Thyroid gland (tissue), 4 donors: ENCODE measurements at places on chromosomes 12 and 14.

GRCh38 chr12:121581686-121582429 lies 1.0 kb upstream of the KDM2B start:
- no peaks in the 10 kb centered on the region for H3K27me3 ChIP-seq
- H3K4me3 ChIP-seq, result no peak overlapping the region
- H3K36me3 ChIP-seq, result no peaks in the 10 kb centered on the region
- peak; percentile 47 for DNase-seq

GRCh38 chr12:87924149-87924548 lies 105.1 kb downstream of the C12orf50 start:
- DNase-seq, result no peak
- no peaks in the 10 kb centered on the region for H3K36me3 ChIP-seq
- no peak overlapping the region for H3K27ac ChIP-seq
- no peak overlapping the region for H3K4me3 ChIP-seq
- no peaks in the 10 kb centered on the region for H3K27me3 ChIP-seq

DNA sequence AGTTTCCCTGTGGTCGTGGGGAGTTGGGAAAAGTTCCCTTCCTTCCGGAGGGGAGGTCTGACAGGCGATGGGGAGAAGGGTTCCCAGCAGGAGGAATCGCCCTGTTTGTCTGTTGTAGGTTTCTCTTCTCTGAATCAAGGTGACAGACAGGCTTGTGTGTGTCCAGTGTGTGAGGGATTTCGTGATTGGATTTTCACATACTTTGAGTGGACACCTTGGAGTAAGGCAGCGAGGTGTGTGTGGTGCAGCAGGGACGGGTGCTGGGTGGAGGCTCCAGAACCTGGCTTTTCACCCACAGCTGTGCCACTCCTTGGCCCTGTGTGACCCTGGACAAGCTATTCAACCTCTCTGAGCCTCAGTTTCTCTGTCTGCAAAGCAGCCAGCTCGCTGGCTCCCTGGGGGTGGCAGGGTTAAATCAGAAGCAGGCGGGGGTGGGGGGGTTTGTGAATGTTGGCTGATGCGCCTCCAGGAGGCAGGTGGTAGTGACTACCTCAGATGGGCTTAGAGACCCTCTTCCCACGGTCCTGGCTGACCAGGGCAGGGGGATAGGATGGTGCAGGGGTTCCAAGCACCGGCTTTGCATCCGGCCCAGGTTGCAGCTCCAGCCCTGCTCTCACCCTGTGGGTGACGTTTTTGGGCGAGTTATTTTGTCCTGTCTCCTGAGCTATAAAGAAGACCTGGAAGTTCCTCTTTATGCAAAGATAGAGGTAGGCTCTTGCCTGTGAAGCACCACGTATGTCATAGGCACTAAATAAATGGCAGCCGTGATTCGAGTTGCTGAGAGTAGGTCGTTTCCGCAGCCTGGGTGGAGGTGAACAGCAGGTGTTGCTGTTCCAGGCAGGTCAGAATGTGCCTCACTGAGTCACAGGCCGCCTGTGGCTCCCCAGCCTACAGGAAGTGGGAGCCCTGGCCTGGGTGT lies 679 bp downstream of the BDKRB2 start:
- H3K27me3 ChIP-seq, result no peaks in the 10 kb centered on the region
- H3K36me3 ChIP-seq, result no peaks in the 10 kb centered on the region
- DNase-seq, result peak; percentile 49
- H3K27ac ChIP-seq, result peak overlapping the region; percentile 83

GRCh38 chr12:53324779-53325510 lies 3.5 kb upstream of the AAAS start:
- peak overlapping the region; percentile 82 for H3K27ac ChIP-seq
- peaks cover 31% of the 10 kb centered on the region for H3K4me1 ChIP-seq
- H3K4me3 ChIP-seq, result peak overlapping the region; percentile 43
- no peaks in the 10 kb centered on the region for H3K27me3 ChIP-seq
- peak; percentile 93 for DNase-seq

- DNase-seq, result no peak
- H3K27ac ChIP-seq, result no peak overlapping the region
- H3K27me3 ChIP-seq, result no peaks in the 10 kb centered on the region
- H3K4me1 ChIP-seq, result peaks cover 3% of the 10 kb centered on the region
- no peaks in the 10 kb centered on the region for H3K36me3 ChIP-seq
Observed at GRCh38 chr12:114749065-114749464, 65.1 kb upstream of the TBX3 start.

DNA sequence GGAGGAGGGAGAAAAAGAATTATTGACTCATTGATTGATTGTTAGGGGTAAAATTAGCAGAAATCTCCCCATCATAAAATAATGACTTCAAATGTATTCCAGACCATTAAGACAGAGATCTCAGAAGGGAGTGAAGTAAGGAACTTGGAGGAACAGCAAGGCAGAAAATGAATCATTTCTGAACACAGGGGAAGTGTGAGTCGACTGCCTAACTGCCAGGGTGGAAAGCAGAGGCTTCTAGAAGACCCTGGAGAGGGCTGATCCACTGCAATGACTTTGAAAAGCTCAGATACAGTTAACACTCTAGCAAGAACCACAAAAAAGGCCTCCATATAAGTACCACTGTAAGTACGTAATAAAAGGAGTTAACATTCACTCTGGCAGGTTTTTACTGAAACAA lies 9.7 kb downstream of the GLTP start:
- H3K4me1 ChIP-seq, result peaks cover 18% of the 10 kb centered on the region
- no peaks in the 10 kb centered on the region for H3K27me3 ChIP-seq
- DNase-seq, result no peak
- H3K4me3 ChIP-seq, result no peak overlapping the region
- no peaks in the 10 kb centered on the region for H3K36me3 ChIP-seq

- no peaks in the 10 kb centered on the region for H3K27me3 ChIP-seq
- H3K36me3 ChIP-seq, result no peaks in the 10 kb centered on the region
- no peak overlapping the region for H3K27ac ChIP-seq
- H3K4me1 ChIP-seq, result no peaks in the 10 kb centered on the region
- no peak for DNase-seq
- H3K4me3 ChIP-seq, result no peak overlapping the region
Observed at GRCh38 chr12:3348055-3348454, 142.9 kb upstream of the PRMT8 start.

- DNase-seq, result no peak
- H3K4me1 ChIP-seq, result peaks cover 7% of the 10 kb centered on the region
- H3K27me3 ChIP-seq, result no peaks in the 10 kb centered on the region
- H3K36me3 ChIP-seq, result no peaks in the 10 kb centered on the region
Observed at GRCh38 chr14:50059763-50060616, 56.4 kb downstream of the VCPKMT start.

DNA sequence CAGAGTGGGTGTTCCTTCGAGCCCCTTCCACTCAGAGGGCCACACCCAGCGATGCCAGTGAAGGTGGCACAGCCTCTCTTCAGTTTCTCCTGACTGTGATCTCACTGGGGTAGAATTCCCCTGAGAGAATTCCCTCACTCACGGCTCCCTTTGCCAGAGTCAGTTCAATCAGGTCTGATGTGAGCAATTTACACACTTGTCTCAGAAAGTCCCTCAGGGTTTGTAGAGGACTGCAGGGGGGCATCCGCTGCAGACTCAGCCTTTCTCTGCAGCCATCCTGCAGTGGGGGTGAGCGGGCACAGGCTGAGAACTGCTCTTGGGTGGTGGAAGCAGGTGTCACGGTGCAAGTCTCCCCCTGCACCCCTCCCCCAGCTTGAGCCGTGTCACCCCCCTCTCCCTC lies 205.4 kb upstream of the PRMT8 start:
- H3K27me3 ChIP-seq, result no peaks in the 10 kb centered on the region
- no peak for DNase-seq
- no peak overlapping the region for H3K4me3 ChIP-seq
- no peak overlapping the region for H3K27ac ChIP-seq
- H3K36me3 ChIP-seq, result no peaks in the 10 kb centered on the region
- peaks cover 28% of the 10 kb centered on the region for H3K4me1 ChIP-seq

DNA sequence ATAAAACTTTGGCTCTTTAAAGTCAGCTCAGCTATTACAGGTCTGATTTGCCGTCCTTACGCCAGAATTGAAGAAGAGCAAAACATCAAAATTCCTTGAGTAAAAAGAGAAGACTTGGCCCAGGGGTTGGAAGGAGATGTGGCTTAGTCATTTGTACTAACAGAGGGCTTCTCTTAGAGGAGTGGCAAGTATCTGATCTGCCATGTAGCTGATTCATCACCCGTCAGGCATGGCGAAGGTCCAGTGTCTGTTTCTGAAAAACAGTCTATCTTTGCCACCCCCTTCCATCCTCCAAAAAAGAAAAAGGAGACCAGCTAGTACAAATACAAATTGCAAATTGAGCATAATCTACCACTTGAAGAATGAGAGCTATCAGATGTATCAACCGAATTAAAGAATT lies 91.9 kb downstream of the RAD52 start:
- H3K4me1 ChIP-seq, result peaks cover 10% of the 10 kb centered on the region
- peaks cover 8% of the 10 kb centered on the region for H3K36me3 ChIP-seq
- H3K27ac ChIP-seq, result no peak overlapping the region
- H3K27me3 ChIP-seq, result no peaks in the 10 kb centered on the region

DNA sequence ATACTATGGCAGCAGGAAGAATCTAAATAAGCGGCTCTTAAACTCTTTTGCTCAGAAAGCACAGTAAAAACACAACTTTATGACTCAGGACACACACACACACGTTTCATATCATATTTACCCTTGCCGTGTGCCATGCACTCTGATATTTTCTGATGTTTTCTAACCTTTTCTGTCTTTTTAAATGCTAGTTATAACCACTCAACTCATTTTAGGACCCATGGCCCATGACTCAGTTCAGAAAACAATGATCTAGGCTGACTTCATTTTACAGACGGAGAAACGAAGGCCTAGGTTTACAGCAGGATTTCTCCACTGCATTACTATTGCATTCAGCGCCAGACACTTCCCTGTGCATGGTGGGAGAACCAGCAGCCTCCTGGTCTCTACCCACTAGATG lies 9.1 kb downstream of the VWF start:
- peak overlapping the region; percentile 54 for H3K27ac ChIP-seq
- H3K4me1 ChIP-seq, result peaks cover 7% of the 10 kb centered on the region
- no peak for DNase-seq
- no peaks in the 10 kb centered on the region for H3K36me3 ChIP-seq
- no peak overlapping the region for H3K4me3 ChIP-seq
- no peaks in the 10 kb centered on the region for H3K27me3 ChIP-seq

DNA sequence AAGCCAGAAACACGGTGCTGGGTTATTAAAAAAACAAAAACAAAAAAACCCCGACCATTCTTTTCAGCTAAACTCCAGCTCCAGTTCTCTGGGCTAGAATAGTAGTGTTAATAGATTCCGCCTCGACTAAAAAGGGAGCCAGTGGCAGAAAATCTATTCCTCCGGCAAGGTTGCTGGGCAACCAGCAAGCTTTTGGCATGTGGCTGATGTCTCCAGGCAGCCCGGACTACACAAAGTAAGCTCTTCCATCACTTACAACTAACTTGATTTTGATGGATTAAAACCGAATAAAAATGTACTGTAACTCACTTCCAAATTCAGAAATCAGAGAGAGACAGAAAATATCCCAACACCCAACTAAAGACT lies 126.4 kb upstream of the FOXN3 start:
- H3K36me3 ChIP-seq, result no peaks in the 10 kb centered on the region
- H3K4me1 ChIP-seq, result no peaks in the 10 kb centered on the region
- H3K4me3 ChIP-seq, result no peak overlapping the region
- no peak for DNase-seq
- no peak overlapping the region for H3K27ac ChIP-seq
- H3K27me3 ChIP-seq, result no peaks in the 10 kb centered on the region

DNA sequence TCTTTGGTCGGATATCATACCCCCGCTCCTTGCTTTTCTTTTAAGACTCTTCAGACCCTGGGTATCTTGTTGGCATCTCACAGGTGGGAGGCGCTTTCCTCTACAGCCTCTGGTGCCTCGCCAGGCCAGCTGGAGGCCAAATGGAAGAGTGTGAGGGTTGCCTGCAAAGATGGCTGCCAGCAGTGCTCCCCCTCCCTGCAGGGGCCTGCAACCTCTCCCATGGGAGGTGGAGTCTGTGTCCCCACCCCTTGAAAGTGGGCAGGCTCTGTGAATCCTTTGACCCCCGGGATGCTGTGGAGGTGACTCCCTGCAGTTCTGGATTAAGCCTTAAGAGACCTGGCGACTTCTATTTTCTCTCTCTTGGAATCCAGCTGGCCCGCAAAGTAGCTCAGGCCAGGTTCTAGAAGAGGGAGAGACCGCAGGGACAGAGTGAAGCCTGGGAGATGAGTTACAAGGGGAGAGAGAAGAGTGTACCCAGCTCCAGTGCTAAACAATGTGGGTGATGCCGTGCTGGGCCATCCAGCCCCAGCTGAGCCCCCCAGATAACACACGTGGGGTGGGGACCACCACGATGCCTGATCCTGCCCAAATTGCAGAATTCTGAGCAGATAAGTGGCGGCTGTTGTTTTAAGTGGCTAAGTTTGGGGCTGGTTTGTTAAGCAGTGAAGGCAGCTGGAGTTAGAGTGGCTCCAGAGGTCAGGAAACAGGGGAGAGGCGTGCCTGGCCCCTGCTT lies 37.9 kb upstream of the NCOR2 start:
- H3K27me3 ChIP-seq, result no peaks in the 10 kb centered on the region
- H3K36me3 ChIP-seq, result no peaks in the 10 kb centered on the region
- no peak overlapping the region for H3K4me3 ChIP-seq
- no peak for DNase-seq
- peaks cover 8% of the 10 kb centered on the region for H3K4me1 ChIP-seq

- no peaks in the 10 kb centered on the region for H3K36me3 ChIP-seq
- DNase-seq, result no peak
- no peaks in the 10 kb centered on the region for H3K27me3 ChIP-seq
- H3K4me1 ChIP-seq, result peaks cover 4% of the 10 kb centered on the region
- H3K4me3 ChIP-seq, result no peak overlapping the region
Observed at GRCh38 chr12:49626836-49627235, 3.5 kb downstream of the PRPF40B start.

DNA sequence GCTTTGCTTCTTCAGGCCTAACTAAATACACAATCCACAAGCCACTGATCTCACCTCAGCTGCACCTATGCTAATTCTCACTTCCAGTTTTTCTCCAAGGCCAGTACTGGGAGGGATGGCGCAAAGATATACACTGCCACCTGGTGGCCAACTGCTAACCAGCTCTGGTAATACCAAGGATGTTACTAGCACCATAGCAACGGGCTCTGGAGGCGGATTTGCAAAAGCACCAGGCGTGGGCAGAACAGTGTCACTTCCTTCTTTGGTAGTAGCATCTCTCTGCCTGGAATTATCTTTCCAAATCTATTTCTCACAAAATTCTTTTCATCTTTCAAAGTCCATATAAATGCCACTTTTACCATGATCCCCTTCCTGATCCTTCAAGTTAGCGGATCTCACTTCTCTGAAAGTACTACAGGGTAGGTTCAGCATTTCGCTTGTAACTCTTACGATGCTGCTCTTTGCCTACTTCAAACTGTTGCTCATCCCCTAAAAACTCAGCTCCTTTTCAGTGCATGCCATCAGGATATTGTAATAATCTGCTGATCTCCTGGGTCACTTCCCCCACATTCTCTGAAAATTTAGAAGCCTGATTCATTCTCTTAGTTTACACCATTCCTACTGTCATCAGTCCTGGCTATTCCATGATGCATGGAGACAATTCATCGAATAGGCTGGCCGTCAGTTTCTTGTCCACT lies 37.1 kb upstream of the FOXJ2 start:
- H3K27ac ChIP-seq, result no peak overlapping the region
- H3K27me3 ChIP-seq, result no peaks in the 10 kb centered on the region
- no peaks in the 10 kb centered on the region for H3K36me3 ChIP-seq
- peak; percentile 69 for DNase-seq

- DNase-seq, result no peak
- no peaks in the 10 kb centered on the region for H3K4me1 ChIP-seq
- no peak overlapping the region for H3K4me3 ChIP-seq
- H3K27ac ChIP-seq, result no peak overlapping the region
- no peaks in the 10 kb centered on the region for H3K36me3 ChIP-seq
- no peaks in the 10 kb centered on the region for H3K27me3 ChIP-seq
Observed at GRCh38 chr14:22265319-22266141, 323.5 kb downstream of the DAD1 start.
